ENCODE measurements at places on chromosomes 7 and 10. TPM values are rescaled to one million over a fixed set of nuclear protein-coding genes. Genes with fewer than 3 reads are reported as not detected.

DNA sequence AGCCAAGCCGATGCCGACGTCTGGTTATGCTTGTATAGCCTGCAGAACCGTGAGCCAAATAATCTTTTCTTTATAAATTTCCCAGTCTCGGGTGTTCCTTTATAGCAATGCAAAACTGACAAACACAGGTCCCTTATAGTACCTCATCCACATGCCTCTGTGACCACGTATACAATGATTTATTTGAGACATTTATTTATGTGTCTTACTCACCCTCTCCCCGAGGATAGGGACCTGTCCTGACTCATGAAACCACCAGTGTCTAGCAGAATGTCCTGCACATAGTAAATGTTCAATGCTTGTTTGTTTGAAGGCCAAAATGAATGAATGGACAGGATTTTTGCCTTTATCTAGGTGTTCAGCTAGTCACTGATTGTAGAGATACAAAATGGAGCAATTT lies 147.9 kb upstream of the FZD8 start:
- no peak for DNase-seq

Gene PAPOLB
- 0.30 TPM for total RNA-seq

DNA sequence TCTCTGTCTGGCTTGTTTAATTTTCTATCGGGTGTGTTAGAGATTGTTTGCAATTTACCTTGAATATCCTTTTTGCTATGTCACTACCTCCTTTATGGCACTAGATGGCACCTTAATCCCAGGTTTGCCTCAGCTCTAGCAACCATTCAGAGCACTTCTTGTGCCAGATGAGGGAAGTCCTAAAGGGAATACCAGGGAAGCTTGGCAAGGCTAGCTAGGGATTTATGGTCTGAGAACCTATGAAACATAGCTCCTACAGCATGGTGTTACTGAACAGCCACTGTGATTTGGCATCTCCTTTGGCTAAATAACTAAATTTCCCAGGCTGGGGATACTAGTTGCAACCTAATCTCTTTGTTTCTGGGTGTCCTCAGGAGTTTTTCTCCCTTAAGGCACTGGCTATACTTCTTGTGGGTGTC lies 69.0 kb upstream of the VOPP1 start:
- DNase-seq: peak; percentile 33

- no peak for DNase-seq
Observed at GRCh38 chr7:17044396-17044795, 162.6 kb upstream of the AGR3 start.

GRCh38 chr10:88062385-88062784 lies 199.0 kb downstream of the PTEN start:
- no peak for DNase-seq

Gene RAPGEF5
- total RNA-seq: 0.84 TPM

- DNase-seq: no peak
Observed at GRCh38 chr7:155860840-155861479, 48.7 kb upstream of the SHH start.

Gene HOXA7
- total RNA-seq: 4.1 TPM

Gene ZNF33A
- 10.4 TPM for total RNA-seq

DNA sequence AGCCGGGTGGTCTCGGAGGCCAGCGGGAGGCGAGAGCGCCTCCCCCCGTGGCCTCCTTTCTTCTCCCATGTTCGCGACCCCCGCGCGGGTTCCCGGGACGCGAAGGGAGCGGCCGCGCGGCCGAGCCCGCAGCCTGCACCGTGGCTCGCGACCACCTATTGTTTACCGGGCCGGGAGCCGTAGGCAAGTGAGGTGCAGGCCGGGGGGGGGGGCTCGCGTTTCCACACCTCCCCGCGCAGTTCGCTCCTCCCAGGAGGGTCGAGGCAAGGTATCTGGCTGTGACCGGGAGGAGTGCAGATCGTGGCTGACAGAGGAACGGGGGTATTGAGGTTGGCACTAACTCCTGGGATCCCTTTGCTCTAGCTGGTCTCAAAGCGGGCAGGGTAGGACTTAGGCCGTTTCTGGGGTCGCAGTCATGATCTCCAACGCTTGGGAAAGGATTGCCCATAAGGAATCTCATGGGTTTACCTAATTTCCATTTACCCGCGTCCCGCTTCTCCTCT lies 734 bp downstream of the PTPN12 start:
- no peak for DNase-seq

GRCh38 chr10:14003517-14004184 lies 327.1 kb downstream of the FRMD4A start:
- DNase-seq: no peak

DNA sequence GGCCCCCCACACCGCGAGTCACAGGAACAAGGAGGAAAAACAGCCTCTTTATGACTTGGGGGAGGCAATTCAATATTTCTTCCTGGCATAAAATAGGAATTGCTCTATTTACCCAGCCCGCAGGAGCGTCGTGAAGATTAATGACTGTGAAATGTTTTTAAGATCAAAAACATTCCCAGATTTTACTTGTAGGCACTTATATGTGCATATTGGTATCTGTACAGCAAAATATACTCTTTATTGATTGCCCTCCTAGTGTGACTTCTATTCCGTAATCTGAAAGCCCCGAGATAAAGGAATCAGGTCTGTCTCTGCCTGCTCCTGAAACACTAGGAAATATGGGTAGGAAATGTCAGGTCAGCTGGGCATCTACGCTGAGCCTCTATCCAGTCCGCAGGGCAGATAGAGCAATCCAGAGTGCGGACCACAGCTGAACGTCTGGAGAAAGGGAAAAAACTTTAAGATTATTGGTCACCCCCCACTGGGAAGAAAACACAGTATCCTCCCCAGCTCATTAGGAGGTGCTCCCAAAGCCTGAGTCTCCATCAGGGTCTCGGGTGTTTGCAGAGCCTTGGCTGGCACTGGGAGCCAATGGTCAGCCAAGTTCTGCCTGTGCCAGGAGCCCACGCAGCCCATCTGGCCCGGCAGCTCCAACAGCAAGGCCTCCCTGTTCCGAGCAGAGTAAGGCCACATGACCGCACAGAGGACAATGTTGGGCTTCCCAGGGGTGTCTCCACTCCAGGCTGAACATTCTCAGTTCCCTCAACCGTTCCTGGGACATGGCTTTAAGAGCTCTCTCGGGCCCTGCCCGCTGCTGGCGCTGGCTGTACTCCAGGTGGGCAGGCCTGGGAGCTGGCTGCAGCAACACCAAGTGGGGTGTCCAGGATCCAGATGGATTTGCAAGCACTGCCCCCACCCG lies 7.7 kb downstream of the CTBP2 start:
- no peak for DNase-seq

GRCh38 chr10:118045837-118046394 lies 825 bp downstream of the RAB11FIP2 start:
- DNase-seq: peak; percentile 13

DNA sequence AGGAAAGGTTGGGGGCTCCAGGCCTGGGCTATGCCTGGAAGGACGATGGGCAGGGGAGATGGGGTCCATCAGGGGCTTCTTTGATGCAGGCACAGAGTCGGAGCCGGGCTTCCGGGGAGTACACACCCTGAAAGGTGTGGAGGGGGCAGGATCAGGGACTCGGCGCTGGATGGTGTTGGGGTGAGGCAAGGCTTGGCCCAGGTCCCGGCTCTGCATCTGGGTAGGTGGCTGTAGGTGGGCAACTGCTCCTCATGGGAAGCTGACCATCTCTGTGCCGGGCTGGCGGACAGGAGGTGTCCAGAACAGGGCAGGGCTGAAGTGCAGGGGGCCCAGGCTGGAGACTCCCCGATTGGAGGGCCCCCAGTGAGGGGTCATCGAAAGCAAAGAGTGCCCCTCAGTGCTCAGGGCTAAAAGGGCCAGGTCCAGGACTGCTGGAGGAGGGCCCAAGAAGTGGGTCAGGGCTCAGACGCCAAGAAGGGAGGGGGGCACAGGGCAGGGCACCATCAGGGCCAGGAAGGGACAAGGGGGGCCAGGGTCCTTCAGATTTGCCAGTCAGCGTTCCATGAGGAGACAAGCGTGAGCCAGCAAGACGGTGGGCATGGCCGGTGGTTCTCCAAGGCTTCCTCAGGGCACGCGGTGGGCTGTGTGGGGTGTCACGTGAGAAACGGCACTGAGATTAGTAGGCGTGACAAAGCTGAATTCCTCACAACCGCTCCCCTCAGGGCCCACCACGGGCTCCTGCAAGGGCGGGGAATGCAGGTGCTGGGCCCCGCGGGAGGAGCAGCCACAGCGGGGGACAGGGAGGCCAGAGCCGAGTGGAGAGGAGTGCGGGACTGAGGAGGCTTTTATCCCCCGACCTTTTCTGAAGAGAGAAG lies 97.0 kb downstream of the BMS1 start:
- no peak for DNase-seq

Gene CAV1
- 168 TPM for total RNA-seq
